NCI-H1436 treated with DMSO at 0.1 percent for 48 hours (cell line): ENCODE measurements at places on chromosomes 11 and 22.

GRCh38 chr11:62649486-62649885, 3.1 kb upstream of the GANAB start:
- no peak for DNase-seq

- DNase-seq: no peak
Measured at GRCh38 chr22:41974691-41975290, 5.5 kb downstream of the SEPTIN3 start.

DNA sequence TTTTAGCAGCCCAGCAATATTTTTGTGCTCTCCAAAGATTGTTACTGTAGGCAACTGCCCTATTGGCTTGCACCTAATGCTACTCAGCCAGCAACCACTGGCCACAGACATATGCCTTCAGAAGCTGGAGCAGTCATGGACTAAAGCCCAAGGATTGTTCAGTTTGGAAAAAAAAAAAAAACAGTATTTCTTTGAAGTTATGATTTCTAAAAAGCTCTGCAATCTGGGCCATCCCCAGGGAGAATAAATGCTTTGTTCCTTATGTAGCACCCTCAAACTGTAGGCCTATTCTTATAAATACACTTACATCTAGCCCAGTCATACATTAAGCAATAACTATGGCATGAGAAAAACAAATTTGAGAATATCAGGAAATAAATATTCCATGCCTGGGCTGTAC, 2190.5 kb upstream of the RAG2 start:
- DNase-seq: no peak

DNA sequence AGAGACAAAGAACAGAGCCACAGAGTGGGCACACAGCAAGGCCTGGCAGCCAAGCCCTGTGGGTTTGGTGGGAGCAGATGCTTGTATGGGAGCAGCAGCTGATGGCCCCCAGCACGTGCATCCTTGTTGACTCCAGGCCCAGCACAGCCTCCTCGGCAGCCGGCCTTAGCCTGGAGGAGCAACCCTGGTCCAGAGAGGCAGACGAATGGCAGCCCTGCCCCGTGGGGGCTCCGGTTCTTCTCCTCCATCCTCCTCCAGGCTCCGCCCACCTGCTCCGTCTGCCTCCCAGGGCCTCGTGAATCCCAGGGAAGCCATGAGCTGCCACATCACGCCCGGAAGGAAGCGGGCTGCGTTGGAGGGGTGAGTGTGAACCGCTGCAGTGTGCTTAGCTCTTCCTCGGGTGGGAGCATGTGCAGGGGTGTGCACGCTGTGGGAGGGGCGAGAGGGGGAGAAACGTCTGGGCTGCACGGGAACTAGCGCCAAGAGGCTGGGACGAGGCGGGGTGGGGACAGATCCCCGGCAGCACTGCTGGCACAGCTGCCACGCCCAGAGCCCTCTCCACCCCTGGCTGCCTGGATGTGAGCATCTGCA, 36.3 kb upstream of the JAM3 start:
- DNase-seq: no peak

GRCh38 chr11:12134236-12134585, 23.8 kb downstream of the MICAL2 start:
- no peak for DNase-seq

DNA sequence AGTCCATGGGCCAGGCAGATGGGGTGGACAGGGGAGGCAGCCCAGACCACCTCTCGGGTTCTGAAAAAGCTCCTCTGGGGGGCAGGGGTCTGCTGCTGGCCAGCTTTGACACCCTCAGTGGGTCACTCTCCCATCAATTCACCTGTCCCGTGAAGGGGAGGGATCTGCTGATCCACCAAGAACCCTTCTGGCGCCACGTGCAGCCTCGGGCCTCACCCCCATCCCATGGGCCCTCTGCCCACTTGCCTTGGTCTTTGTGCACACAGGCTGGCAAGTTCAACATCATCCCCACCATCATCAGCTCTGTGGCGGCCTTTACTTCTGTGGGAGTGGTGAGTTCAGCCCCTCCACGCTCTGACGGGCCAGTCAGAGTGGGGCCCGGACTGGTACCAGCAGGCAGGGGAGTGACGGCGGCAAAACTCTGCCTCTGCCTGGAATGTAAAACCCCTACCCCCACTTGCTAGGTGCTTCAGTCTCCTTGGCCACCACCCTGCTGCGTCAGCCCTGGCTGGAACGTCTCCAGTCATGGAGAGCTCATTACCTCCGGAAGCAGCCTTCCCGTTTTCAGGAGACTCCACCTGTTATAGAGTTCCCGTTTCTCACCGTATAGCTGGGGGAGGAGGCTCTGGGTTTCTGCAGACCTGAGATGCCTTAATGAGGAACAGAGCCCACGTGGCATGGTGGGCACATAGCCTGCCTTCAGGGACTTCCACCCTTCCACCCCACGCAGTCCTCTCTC, 12.7 kb downstream of the PRG3 start:
- no peak for DNase-seq

- no peak for DNase-seq
Measured at GRCh38 chr22:20037419-20037818, 16.5 kb downstream of the TANGO2 start.

- no peak for DNase-seq
Measured at GRCh38 chr11:36394056-36394455, 98.0 kb downstream of the PRR5L start.

GRCh38 chr22:27440304-27440865, 361.2 kb downstream of the MN1 start:
- no peak for DNase-seq

GRCh38 chr22:44390613-44390970, 77.8 kb upstream of the SHISAL1 start:
- no peak for DNase-seq

DNA sequence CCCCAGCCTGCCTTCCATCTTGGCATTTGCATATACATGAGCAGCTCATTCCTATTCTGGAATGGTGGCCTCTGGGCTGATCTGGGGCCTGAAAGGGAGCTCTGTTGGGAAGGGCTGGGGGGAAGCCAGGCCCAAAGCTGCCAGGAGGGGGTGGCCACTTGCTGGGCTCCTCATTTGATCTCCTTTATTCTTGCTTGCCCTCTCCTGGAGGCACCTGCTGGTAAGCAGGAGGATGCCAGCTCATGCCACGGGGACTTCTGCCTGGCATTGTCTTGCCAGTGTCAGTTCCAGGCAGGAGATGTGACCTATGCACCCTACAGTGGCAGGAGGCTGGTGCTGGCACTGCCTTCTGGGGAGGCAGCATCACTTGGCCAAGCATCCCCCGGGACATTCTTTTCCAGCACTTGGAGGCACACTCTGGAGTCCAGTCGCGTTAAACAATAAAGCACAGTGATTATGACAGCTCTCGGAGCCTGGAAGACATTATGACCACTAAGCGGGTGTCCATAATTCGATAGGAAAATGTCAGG, 128.3 kb downstream of the NTM start:
- no peak for DNase-seq

GRCh38 chr11:12790861-12791616, 116.8 kb downstream of the TEAD1 start:
- no peak for DNase-seq
